ENCODE measurements at places on chromosomes 12 and 14.

GRCh38 chr14:75151851-75152250 is 24.6 kb downstream of the TMED10 start:
- no peak for DNase-seq

DNA sequence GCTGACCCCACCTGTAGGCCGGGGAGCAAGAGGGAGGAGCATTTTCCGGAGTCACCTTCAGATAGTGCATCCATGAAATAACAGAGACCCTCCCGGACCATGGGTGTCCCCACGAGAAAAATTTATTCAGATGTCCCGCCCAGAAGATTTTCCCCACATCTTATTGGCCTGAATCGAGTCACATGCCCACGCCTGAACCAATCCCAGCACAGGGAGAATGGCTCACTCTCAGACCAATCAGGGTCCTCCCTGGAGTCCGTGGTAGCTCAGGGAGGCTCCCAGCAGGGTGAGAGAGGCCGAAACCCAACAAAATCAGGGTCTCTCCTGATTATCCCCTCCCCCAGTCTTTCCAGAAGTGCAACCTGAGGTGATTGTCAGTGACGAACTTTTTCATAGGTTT is 16.4 kb upstream of the NCOR2 start:
- DNase-seq = no peak

DNA sequence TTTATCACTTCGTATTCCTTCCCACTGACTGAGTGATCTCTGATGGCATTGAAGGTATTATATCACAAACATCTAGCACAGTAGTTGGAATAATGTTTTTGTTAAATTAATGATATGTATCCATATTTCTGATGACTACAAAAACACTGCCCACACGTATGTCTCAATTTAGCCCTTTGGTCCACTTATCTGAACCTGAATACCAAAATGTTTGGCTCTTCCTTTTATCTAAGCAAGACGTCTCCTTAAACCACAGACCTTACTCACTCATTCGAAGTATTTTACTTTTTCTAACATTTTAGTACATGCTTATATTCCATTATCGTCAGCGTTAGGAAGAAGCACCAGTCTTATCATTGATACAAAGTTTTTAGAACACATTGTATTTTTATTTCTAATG is 126.4 kb downstream of the PIK3C2G start:
- DNase-seq = no peak

DNA sequence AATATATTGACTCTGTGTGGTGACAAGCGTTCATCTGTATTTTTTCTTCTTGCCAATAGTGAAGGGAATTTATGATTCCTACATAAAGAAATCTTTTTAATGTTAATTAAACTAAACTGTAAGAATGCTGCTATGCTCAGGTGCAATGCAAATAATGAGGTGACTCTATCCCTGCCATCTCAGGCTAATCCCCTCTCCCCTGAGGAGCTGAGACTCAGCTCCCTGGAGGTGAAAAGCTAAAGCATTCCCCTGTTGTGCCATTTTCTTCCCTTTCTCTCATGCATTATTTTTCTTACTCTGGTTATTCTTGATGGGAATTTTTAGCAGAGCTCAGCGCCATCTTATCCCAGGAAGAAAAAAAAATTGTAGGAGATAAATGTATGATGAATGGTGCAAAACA is 113.9 kb upstream of the FGD4 start:
- peak; percentile 28 for DNase-seq

GRCh38 chr14:22800346-22800745 is 14.9 kb downstream of the SLC7A7 start:
- no peak for DNase-seq

All from NCI-H526 (cell line).